ENCODE measurements at places on chromosomes 2 and 18.
A peak's percentile ranks its signal among the peaks of the same experiment; 100 is the strongest.

- no peak for DNase-seq
These were observed 53.3 kb downstream of the GULP1 start for GRCh38 chr2:188345020-188345419.

- DNase-seq: no peak
These were observed 88.2 kb downstream of the ACKR3 start for GRCh38 chr2:236657801-236658200.

- no peak for DNase-seq
These were observed 167.9 kb downstream of the MGAT5 start for GRCh38 chr2:134421556-134422328.

DNA sequence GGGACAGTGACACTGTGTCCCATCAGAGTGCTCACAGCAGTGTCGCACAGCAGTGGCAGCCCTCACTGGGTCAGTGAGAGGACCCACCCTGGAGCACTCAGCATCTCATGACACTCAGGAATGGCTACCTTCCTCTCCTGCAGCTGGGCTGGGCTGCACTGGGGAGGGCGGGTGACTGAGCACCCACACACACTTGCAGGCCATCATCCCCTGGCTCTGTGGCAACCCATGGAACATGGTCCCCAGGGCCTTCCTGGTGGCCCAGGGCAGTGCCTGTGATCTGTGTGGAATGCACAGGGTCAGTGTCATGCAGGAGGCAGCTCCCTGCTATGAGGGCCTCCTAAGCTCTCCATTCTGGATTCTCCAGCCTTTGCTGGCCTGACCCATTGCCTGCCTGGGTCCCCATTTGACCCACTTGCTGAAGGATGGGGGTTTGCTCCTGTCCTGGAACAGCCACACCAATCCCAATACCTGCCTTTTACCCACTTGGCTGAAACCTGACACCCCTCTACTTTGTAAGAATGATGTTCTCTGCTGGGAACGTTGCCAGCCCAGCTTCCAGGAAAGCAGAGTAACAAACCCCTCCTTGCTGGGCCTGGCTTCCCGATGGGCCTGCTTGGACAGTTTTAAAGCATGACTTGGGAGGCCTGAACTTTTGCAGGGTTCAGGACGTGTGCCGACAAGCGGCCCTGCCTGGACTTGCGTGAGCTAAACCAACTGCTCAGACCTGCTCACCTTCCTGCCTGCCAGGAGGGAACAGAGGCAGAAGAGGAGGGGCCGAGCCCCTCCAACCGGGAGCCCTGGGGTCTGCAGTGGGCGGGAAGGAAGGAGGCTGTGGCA lies 13.7 kb downstream of the HS6ST1 start:
- DNase-seq: no peak

DNA sequence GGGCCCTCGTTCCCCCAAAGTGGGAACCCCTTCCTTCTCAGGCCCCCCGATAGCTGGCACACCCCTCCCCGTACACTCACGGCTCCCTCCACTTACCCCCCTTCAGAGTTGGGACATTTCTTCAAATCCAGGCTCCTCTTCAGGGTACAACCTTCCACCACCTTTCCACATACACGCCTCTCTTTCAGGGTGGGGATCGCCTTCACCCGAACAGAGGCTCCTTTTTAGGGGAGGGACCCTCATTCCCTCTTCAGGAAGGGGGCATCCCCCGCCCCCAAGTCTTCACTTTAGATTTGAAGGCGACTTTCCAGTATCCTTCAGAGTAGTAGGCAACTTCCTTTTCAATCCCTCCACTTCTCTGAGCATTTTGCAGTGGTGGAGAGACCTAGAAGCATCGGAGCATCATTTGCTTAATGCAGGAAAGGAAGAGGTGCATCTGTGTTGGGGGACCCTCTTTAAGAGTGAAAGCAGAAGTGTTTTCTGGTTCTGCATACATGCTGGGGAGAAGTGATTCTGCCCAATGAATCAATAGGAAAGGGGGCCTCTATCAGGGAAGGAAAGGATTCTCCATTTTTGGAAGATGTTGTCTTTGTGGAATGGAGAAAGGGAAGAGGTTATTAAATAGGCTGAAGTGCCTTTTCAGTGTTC lies 845 bp downstream of the EML4 start:
- DNase-seq: peak; percentile 46

- no peak for DNase-seq
These were observed 315.9 kb upstream of the ZEB2 start for GRCh38 chr2:144835634-144836350.

DNA sequence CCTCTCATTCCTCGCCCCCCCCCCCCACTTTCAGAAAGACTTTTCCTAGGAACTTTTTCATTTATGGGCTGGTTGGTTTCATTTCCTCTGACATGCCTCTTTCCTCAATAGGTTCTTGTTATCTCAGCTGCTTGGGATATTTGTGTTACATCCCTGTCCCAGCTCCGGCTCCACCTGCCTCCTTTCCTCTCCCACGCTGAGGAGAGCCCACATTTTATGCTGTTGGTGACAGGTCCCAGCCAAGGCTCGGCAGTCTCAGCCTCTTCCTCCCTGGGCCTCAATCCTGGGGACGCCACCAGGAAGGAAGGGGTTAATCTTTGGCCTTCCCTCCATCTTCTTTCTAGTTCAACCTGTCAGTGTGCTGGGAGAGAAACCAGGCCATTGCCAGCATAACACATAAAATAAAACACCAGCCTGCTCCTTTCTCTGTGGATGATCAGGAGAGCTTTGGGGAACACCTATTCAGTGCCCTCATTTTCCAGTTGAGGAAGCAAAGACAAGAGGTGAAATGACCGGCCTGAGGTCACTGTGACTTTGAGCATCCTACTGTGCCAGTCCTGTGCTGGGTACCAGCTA lies 216.9 kb upstream of the TNP1 start:
- DNase-seq: no peak

DNA sequence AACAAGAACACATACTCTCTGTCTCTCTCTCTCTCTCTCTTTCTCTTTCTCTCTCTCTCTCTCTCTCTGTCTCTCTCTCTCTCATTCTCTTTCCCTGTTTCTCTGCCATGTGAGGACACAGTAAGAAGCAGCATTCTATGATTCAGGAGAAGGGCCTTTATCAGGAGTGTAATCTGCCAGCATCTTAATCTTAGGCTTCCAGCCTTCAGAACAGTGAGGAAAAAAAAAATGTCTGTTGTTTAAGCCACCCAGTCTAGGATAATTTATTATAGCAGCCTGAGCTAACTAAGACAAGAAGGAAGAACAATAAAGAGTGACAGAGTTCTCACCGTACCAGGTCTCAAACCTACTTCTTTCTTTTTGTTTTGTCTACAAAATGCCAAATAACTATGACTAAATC lies 399.4 kb downstream of the SOCS6 start:
- no peak for DNase-seq

GRCh38 chr2:123500346-123500745 lies 524.7 kb upstream of the CNTNAP5 start:
- no peak for DNase-seq

GRCh38 chr2:112849956-112850355 lies 13.4 kb upstream of the IL1B start:
- DNase-seq: no peak

DNA sequence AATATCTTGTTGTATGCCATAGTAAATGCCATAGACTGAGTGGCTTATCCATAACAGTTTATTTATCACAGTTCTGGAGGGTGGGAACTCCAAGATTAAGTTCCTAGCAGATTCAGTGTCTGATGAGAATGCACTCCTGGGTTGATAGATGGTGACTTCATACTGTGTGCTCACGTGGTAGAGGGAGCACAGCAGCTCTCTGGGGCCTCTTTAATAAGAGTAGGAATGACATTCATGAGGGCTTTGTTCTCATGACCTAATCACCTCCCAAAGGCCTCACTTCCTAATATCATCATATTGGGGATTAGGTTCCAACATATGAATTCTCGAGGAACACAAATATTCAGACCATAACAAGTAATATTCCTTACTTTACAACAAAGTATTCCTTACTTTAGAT lies 98.1 kb upstream of the SH3BP4 start:
- DNase-seq: no peak

DNA sequence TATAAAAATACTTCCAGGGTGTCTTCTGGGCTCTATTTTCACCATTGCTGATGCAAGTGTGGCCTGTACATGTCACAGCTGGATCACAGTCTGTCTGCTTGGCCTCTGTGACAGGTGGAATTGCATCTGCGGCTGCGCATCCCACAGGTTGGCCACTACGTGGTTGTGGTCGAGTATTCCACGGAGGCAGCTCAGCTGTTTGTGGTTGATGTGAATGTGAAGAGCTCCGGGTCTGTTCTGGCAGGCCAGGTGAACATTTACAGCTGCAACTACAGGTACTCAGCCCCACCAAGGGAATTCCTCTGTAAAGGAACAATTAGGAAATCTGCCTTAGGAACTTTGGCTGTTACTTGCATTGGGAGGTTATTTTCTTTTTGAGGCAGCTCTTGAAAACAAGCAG lies 144.5 kb downstream of the LAMA3 start:
- no peak for DNase-seq

DNA sequence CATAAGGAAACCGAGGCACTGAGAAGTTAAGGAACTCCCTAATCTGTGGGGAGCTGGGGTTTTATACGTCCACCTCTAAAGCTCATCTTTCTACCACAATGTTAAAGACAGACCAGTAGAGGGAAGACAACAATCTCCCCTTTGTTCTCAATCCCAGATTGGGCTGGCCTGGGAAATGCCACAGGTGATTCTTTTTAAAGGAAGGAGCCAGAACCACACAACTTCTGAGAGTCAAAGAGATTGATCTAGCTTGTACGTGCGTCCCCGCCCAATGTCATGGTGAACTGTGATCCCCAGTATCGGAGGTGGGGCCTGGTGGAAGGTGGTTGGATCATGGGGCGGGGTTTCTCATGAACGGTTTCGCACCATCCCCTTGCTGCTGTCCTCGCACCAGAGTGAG lies 81.8 kb upstream of the LCLAT1 start:
- DNase-seq: no peak

DNA sequence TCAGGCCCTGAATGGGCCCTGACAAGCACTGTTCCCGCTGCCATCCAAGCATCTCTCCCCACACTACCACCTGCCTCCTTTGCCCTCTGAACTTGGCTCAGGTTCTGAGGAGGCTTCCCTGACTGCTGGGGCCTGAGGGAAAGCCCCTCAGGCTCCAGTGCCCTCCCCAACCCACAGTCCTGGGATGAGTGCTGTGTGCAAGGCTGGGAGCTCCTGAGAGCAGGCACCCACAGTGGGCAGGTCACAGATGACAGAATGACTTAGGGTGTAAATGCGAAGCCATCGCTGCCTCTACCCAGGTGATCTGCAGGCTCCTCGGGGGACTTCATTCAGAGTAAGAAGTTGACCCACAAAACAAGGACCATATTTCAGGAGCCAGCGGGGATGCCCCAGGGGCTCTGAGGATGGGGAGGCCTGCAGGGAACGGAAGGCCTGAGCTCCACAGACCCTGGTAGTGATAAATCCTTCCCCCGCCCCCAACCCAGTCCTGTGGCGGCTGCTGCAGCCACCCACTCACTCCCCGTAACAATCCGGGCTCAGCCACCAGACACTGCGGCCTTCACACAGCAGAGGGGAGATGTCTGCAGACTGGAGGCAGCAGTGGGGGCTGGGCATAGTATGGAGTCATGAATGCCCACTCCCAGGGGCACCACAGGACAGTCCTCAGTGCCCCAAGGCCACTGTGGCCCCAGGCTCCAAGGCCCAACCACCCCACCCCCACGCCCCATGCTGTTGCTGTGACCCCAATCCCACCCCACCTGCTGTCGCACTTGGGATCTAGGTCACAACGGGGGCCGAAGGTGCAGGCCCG lies 8.9 kb downstream of the BIN1 start:
- no peak for DNase-seq

DNA sequence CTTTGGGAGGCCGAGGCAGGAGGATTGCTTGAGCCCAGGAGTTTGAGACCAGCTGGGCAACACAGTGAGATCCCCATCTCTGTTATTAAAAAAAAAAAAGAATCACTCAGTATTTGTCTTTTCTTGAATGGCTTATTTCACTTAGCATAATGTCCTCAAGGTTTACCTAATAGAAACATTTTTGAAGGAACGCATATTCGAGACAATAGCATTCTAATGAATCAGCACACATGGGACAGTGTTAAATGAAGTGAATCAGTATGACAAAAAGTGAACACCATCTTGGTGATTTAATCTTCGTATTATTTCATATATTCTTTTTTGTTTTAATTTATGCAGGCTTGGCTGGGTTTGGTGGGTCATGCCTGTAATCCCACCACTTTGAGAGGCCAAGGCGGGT lies 44.7 kb downstream of the WIPF1 start:
- DNase-seq: no peak

DNA sequence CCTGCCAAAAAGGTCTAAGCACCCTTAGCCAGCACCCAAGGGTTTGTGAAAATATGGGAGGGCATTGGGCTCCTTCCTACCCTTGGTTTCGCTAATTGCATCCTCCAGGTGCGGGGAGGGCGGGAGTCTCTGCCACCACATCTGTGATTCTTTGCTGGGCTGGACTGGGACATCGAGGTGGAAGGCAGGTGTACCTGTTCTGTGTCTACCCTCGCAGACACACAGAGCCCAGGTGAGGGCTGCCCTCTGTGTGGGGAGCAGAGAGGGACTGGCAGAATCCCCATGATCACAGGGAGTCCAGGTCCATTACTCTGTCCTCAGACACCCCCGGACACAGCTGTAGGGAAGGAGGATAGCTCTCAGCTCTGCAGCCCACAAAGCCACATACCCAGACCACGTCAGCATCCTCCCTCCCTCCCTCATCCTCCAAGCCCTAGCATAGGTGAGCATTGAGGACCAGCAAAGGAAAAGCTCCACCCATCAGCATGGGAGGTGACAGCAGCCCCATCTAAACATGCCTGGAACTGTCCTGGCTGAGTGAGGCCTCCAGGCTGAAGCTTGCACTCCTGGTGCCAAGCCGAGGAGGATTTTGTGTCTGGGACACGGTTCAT lies 49.8 kb downstream of the PLB1 start:
- DNase-seq: peak; percentile 43

Measured in CD4-positive, alpha-beta T cell treated with Interleukin-21 for 1 hour (primary cell).